ENCODE measurements at places on chromosomes 7 and 10. TPM values are rescaled to one million over a fixed set of nuclear protein-coding genes. Genes with fewer than 3 reads are reported as not detected.
A peak's percentile ranks its signal among the peaks of the same experiment; 100 is the strongest.

GRCh38 chr10:124001391-124002148 lies 91.8 kb downstream of the CHST15 start:
- no peak for DNase-seq
- no peaks in the 10 kb centered on the region for H3K27me3 ChIP-seq
- no peaks in the 10 kb centered on the region for H3K4me1 ChIP-seq
- H3K27ac ChIP-seq, result no peak overlapping the region
- no peak overlapping the region for H3K4me3 ChIP-seq
- H3K36me3 ChIP-seq, result no peaks in the 10 kb centered on the region

DNA sequence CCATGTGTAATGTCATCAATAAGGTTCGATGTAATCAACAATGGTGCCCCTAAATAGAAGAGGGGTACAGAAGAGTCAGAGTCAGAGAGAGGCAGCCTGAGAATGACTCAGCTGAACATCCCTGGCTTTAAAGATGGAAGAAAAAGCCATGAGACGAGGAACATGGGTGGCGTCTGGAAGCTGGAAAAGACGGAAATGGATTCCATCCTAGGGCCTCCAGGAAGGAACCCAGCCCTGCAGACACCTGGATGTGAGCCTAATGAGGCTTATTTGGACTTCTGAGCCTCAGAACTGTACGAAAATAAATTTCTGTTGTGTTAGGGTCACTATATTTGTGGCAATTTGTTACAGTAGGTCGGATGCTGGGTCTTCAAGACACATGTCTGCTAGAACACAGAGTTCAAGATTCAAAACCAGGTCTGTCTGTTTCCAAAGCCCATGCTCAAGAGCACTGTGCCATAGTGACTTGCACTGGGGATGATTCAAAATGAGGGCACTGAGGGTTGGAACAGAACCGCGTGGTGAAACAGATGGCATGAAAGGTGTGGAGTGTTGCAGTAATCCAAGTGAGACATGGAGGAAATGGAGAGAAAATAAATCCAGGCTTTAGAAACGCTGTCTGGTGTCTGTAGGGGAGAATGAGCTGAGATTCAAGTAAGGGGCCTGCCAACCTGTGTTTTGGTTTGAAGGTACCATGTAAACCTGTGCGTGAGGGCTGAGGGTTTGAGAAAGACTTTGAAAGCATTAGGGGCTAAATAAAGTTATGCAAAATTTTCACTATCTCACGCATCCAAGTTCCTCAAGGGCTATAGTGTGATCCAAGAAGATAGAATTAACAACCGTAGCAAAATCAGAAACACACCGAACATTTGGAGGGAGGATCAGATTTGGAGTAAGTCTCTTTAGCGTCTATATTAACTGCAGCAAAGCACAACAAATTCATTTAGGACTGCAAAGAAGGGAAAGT lies 849.1 kb upstream of the AUTS2 start:
- H3K27me3 ChIP-seq, result no peaks in the 10 kb centered on the region
- no peaks in the 10 kb centered on the region for H3K36me3 ChIP-seq
- no peak for DNase-seq
- no peak overlapping the region for H3K4me3 ChIP-seq
- H3K4me1 ChIP-seq, result no peaks in the 10 kb centered on the region
- no peak overlapping the region for H3K27ac ChIP-seq

DNA sequence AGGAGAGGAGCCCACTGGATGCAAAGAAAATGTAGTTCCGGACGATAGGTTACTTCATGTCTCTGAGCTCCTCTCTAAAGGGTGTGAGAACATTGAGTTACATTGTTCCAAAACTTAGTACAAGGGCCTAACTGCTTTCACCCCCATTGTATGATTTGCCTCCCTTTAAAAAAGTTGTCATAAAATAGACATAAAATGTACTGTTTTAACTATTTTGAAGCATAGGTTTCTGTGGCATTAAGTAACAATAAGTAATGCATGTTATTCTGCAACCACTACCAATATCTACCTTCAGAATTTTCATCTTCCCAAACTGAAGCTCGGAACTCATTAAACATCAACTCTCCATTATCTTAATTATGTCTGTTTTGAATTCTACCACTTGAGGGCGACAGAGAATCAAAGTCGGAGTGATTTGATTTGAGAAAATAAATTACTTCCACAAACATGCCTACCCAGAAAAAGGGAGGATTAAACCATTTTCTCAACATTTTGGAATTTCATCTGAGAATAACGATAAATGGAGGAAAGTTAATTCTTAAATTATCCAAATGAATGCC lies 2.7 kb downstream of the IGFBP1 start:
- H3K27ac ChIP-seq, result no peak overlapping the region
- no peak for DNase-seq
- no peak overlapping the region for H3K4me3 ChIP-seq

GRCh38 chr10:125171402-125172306 lies 11.3 kb upstream of the CTBP2 start:
- DNase-seq, result no peak
- H3K4me1 ChIP-seq, result no peaks in the 10 kb centered on the region
- H3K27me3 ChIP-seq, result peaks cover 15% of the 10 kb centered on the region

DNA sequence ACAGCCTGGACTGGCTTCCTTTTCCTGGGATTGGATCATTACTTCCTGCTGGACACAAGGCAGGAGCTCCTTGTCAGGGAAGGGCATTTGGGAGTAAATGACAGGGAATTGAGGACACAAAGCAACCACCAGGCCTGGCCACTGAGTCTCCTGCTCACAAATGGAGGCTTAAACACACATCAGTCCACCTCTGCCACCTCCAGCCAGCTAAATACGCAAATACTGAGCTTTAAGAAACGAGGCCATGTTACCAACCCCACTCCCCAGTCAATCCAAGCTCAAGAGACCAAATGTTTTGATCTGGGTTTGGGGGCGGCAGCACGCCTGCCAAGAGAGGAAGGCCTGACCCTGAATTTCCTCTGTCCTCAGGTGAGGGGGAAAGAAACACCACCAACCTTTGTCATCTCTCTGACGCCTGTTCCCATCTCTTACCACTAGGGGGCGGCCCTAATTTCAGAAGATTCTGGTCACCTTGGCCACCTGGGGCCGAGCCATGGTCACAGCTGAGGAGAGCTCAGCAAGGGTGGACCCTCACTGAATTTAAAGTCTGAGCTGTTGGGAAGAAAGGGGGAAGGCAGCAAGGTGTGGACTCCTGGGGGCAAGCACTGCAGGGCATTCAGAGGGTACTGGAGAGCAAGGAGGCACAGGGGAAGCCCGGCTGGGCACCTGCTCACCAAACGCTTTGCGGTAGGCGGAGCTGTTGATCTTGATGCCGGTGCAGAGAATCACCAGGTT lies 16.5 kb downstream of the AIFM2 start:
- H3K27ac ChIP-seq, result no peak overlapping the region
- H3K4me1 ChIP-seq, result no peaks in the 10 kb centered on the region
- no peak overlapping the region for H3K4me3 ChIP-seq
- no peaks in the 10 kb centered on the region for H3K27me3 ChIP-seq
- peaks cover 4% of the 10 kb centered on the region for H3K36me3 ChIP-seq

DNA sequence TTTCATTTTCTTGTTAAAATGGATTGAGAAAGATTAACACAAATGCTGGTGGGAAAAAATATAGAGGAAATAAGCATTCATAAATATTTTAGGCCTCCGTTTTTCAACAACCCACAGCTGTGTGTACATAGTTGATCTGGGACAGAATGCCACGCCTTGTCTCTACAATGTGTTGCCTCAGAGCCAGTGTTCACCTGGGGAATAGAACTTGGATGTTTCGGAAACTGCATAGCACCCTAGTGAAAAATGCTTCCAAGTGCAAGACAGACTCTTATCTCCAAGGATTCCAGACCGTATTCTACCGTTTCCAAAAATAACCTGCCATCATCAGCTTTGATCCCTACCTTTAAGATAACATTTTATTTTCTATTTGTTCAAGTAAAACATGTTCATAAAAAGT lies 260.9 kb downstream of the SDK1 start:
- H3K27me3 ChIP-seq, result no peaks in the 10 kb centered on the region
- no peaks in the 10 kb centered on the region for H3K4me1 ChIP-seq
- DNase-seq, result no peak
- H3K36me3 ChIP-seq, result no peaks in the 10 kb centered on the region
- H3K4me3 ChIP-seq, result no peak overlapping the region

- H3K4me1 ChIP-seq, result peaks cover 6% of the 10 kb centered on the region
- no peak for DNase-seq
- H3K27ac ChIP-seq, result peak overlapping the region; percentile 85
- no peaks in the 10 kb centered on the region for H3K36me3 ChIP-seq
Observed at GRCh38 chr7:47330026-47330425, 251.9 kb downstream of the TNS3 start.

- H3K4me3 ChIP-seq, result no peak overlapping the region
- H3K36me3 ChIP-seq, result peaks cover 70% of the 10 kb centered on the region
- H3K27ac ChIP-seq, result no peak overlapping the region
- no peaks in the 10 kb centered on the region for H3K27me3 ChIP-seq
Observed at GRCh38 chr7:213324-213993, 21.1 kb downstream of the FAM20C start.

GRCh38 chr7:150451097-150451793 lies 815 bp downstream of the GIMAP8 start:
- H3K4me1 ChIP-seq, result peaks cover 8% of the 10 kb centered on the region
- DNase-seq, result no peak
- H3K4me3 ChIP-seq, result peak overlapping the region; percentile 26
- H3K36me3 ChIP-seq, result no peaks in the 10 kb centered on the region

DNA sequence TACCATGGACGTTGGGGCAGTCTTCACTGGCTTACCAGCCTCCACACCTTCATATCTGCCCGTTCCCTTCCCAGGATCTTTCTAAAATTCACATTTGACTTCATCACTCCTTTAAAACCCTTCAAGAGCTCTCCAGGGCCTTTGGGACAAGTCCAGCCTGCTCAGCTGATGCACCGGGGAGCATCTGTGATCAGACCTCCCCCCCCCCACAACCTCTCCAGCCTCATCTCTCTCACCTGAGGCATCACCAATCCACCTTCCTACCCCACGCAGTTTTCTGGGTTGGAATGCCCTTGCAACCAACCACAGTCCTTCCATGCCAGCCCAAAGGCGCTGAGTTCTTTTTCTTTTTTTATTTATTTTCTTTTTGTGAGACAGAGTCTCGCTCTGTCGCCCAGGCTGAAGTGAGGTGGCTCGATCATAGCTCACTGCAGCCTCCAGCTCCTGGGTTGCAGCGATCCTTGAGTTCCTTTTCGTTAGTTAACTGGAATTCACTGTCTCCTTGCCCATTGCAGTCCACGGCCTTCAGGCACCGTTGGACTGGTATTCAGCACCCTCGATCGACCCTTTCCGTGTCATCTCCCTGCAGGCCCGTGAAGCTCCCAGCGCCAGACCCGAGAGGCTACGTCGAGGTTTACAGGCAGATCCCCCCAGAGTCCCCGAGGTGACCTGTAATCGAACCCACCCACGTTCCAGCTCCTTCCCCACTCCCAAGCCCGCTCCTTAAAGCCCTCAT lies 654 bp downstream of the ALKBH4 start:
- H3K36me3 ChIP-seq, result no peaks in the 10 kb centered on the region
- H3K27ac ChIP-seq, result peak overlapping the region; percentile 74
- H3K4me1 ChIP-seq, result peaks cover 15% of the 10 kb centered on the region

- H3K4me3 ChIP-seq, result no peak overlapping the region
- H3K36me3 ChIP-seq, result no peaks in the 10 kb centered on the region
- no peak for DNase-seq
- H3K4me1 ChIP-seq, result no peaks in the 10 kb centered on the region
- H3K27ac ChIP-seq, result no peak overlapping the region
- no peaks in the 10 kb centered on the region for H3K27me3 ChIP-seq
Observed at GRCh38 chr7:27652518-27652917, 10.2 kb downstream of the HIBADH start.

DNA sequence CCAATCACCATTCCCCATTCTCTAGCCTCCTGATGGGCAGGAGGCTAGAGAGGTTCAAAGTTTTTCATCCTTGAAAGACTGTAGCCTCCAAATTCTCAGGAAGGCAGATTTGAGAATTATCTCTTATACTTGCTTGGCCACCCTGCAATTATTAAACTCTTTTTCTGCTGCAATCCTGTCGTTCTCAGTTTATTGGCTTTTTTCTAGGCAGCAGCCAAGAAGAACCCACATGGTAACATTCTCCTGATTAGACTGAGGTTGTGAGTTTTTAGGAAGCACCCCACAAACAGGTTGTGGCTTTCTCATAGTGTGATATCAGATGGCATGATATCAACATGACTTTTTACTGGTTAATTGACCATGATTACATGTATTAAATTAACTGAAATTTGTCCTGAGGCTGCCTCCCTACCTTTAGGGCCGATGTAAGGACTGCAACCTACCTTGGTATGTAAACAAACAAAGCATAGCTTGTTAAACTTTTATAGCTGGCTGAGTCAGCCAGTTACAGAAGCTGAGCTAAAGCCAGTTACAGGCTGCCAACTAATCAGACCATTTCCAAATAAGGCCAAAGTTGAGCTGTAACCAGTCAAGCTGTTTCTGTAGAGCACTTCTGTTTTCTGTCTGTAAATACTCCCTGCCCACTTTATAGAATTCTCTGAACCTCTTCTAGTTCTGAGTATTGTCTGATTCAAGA lies 3.2 kb upstream of the ZNF248 start:
- H3K27me3 ChIP-seq, result no peaks in the 10 kb centered on the region
- no peak overlapping the region for H3K27ac ChIP-seq
- peaks cover 20% of the 10 kb centered on the region for H3K4me1 ChIP-seq
- no peak for DNase-seq
- no peaks in the 10 kb centered on the region for H3K36me3 ChIP-seq

GRCh38 chr10:3046981-3047547 lies 20.3 kb upstream of the PFKP start:
- no peaks in the 10 kb centered on the region for H3K36me3 ChIP-seq
- no peak for DNase-seq
- H3K4me3 ChIP-seq, result no peak overlapping the region
- peak overlapping the region; percentile 67 for H3K27ac ChIP-seq

- no peaks in the 10 kb centered on the region for H3K36me3 ChIP-seq
- no peak overlapping the region for H3K4me3 ChIP-seq
- H3K27me3 ChIP-seq, result no peaks in the 10 kb centered on the region
- H3K4me1 ChIP-seq, result no peaks in the 10 kb centered on the region
- H3K27ac ChIP-seq, result no peak overlapping the region
Observed at GRCh38 chr7:12907774-12908173, 220.3 kb downstream of the ARL4A start.

DNA sequence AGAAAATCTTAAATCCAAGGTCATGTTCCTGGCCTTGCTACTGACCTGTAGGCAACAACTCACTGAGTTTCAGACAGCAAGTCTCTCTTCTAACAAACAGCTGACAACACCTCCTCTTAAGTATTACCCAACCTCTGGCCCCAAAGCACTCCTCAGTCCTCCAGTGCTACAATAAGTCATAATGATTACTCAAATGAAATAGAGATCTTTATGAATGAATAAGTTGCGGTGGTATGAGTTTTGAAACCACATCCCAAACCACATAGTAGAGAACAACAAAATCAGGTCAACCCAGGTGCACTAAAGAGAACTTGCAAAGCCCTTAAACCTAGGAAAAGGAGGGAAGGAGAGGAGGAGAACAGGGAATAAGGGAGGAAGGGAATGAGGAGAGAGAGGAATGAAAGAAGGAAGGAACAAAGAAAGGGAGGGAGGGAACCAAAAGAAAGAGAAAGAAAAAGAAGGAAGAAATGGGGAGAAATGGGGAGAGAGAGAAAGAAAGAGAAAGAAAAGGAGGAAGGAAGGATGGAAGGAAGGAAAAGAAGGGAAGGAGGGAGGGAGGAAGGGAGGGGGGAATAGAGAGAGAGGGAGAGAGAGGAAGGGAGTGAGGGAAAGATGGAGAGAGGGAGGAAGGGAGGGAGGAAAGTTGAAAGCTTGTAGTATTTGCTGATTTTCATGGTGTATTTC lies 142.8 kb upstream of the CALCR start:
- no peak overlapping the region for H3K4me3 ChIP-seq
- no peaks in the 10 kb centered on the region for H3K27me3 ChIP-seq
- no peak overlapping the region for H3K27ac ChIP-seq
- no peaks in the 10 kb centered on the region for H3K36me3 ChIP-seq
- DNase-seq, result no peak
- peaks cover 8% of the 10 kb centered on the region for H3K4me1 ChIP-seq

GIMAP5 gene
- 36.0 TPM for total RNA-seq

HELLS gene
- total RNA-seq, result 3.1 TPM

ZFAND2A gene
- 34.9 TPM for total RNA-seq

LIPF gene
- not detected for total RNA-seq

GDF2 gene
- total RNA-seq, result not detected

OPN1SW gene
- total RNA-seq, result not detected

TIAL1 gene
- 81.1 TPM for total RNA-seq

All from tibial nerve (tissue), 4 donors.